HCT116 (cell line): ENCODE measurements at places on chromosomes 5 and 9. TPM values are rescaled to one million over a fixed set of nuclear protein-coding genes. Genes with fewer than 3 reads are reported as not detected.

RORB gene
- total RNA-seq: 0.02 TPM

SELENOP gene
- 11.4 TPM for total RNA-seq

- no peak for DNase-seq
Observed at GRCh38 chr9:104313396-104314110, 190.5 kb upstream of the OR13F1 start.

GRCh38 chr5:54176066-54176830, 134.1 kb downstream of the ARL15 start:
- no peak for DNase-seq

GRCh38 chr5:107487056-107487542, 183.6 kb downstream of the EFNA5 start:
- DNase-seq: no peak
